ENCODE measurements at places on chromosomes 11 and 22.

DNA sequence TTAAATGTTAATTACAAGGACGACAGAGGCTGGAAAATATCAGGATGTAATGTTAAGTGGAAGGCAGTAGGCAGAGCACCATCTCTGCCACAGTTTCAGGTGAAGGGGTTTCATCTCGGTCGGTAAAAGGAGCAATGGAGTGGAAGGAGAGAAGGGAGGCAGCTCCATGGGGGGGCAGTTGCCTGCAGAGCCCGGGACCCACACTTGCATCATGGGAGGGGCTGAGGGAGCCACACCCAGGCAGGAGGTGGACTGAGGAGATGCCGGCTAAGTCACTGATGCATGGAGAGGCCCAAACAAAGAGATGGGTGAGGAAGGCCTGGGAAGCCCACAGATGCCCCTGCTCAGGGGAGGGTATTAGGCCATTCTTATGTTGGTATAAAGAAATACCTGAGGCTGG is 1470.9 kb downstream of the BRD1 start:
- no peak for DNase-seq

- DNase-seq: no peak
These were observed 27.6 kb downstream of the RIBC2 start for GRCh38 chr22:45441138-45441537.

GRCh38 chr11:77821349-77821851 is 456 bp downstream of the AAMDC start:
- DNase-seq: no peak

DNA sequence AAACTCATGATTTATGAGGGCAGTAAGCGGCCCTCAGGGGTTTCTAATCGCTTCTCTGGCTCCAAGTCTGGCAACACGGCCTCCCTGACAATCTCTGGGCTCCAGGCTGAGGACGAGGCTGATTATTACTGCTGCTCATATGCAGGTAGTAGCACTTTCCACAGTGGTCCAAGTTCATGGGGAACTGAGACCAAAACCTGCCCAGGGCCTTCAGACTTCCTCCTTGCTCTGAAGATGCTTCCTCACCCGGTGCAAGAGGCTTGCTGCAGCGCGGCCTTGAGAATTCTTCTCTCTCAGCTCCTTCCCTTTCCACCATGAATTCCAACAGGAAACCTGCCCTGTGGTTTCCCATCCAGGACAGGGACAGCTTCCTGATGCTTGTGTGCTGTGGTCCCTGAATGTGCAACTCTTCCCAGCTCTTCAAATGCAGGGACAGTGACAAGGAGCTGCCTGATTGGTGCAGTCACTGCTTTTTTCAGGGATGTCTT is 53.9 kb downstream of the GGTLC2 start:
- no peak for DNase-seq

DNA sequence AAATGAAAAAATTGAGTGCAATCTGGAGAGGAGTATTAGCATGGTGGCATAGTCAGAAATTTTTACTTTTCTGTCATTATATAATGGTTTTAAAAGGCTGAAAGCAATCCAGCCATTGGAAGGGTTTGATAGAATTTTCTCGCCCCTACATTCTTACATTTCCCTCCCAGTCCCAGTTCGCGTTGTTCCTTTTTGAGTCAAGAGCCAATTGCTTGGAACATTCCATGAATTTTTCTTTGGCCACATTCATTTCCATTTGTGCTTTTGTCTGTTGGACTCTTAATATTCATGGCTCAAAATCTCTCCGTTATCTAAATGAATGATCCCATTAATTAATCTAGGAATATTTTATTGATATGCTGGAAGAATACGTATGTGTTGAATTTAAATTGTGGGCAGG is 66.0 kb downstream of the GRK3 start:
- no peak for DNase-seq

GRCh38 chr11:77104727-77105126 is 2.1 kb downstream of the OMP start:
- DNase-seq: no peak

- no peak for DNase-seq
These were observed 56.1 kb upstream of the TIMP3 start for GRCh38 chr22:32745251-32745995.

GRCh38 chr11:68002938-68003845 is 705 bp downstream of the UNC93B1 start:
- DNase-seq: peak; percentile 85

DNA sequence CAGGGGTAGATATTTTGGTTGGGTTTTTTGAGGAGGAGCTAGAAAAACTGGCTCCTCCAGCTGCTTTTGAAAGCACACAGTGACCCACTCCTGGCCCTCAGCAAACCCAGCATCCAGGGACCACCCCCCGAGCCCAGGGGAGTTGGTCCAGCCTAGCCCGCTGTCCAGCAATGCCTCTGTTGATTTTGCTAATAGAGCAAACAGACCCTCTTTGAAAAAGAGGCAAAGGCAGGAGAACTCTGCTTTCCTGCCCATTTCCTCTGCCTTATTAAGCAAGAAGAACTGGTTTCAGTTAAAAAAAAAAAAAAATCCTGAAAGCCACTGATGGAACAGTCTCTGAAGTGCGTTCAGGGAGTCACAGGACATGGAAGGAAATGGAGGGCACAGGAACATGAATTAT is 25.3 kb downstream of the ABTB2 start:
- DNase-seq: no peak

GRCh38 chr22:39880722-39881121 is 12.8 kb downstream of the ENTHD1 start:
- no peak for DNase-seq

GRCh38 chr11:65492637-65493366 is 6.0 kb upstream of the MALAT1 start:
- DNase-seq: peak; percentile 83

DNA sequence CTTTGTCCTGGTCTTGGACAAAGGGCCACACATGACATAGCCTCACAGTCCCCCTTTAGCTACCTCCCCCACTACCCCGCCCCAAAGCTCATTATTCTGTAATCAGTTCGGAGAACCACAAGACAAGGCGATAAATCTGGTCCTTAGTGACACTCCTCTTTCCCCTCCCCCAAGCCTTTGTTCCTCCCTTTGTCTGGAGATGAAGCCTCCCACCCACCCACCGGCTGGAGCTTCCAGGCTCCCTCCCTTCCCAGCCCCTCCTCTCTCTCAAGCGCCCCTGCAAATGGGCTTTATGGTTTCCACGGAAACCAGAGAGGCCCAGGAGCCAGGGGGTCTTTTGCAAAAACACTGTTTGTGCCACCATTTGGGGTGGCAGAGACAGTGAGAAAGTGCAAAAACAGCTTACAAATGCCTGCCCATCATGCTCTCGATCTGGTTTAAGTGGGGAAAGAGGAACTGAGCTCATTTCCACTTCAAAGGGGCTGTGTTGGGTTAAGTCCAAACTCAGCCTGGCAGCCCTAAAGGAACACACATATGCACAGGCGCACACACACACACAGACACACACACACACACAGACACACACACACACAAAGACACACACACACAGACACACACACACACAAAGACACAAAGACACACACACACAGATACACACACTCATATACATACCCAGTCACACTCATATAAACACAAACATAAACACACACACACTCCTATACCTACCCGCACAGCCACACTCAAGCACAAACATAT is 23.5 kb downstream of the APLNR start:
- no peak for DNase-seq

GRCh38 chr11:93279851-93280347 is 50.6 kb upstream of the DEUP1 start:
- DNase-seq: no peak

DNA sequence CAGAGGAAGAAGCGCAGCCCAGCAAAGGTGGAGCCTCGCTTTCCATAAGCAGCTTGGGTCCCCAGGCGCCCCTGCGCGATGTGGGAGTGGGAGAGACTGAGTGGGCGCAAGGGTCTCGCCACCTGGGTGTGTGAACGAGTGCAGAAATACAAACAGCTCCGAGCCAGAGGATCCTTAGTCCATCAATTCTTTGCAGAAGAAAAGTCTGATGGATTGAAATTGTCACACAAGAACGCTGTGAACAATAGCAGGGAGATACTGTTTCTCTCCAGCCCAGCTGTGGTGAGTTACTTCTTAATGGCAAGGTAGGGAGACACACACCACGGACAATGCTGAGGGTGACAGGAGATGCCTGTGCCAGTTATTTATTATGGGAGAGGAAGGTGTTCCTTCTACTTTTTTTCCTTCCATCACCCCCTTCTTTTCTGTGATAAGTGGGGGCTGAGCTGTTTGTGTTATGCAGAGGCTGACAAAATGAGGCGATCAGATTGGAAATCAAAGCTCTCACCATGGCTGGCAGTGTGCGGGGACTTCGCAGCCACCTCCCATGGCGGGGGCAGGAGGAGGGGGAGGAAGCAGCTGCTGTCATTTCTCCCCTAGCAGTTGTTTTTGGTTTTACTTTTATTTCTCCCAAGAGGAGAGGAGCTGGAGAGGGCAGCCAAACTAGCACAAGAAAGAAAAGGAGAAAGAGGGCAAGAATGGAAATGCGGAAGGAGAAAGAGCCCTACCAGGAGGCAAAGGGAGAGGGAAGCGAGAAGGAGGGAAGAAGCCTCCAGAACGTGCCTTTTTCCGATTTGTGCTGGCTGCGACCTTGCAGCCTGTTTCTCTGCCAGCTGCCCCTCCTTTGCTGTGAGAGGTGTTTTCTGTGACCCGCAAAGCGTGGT is 755.8 kb downstream of the NTM start:
- DNase-seq: no peak
